ENCODE measurements at places on chromosomes 4 and X.

- no peak for DNase-seq
Measured at GRCh38 chrX:149198980-149199732, 305.9 kb downstream of the IDS start.

- no peak for DNase-seq
Measured at GRCh38 chrX:21479695-21480270, 105.6 kb downstream of the CNKSR2 start.

DNA sequence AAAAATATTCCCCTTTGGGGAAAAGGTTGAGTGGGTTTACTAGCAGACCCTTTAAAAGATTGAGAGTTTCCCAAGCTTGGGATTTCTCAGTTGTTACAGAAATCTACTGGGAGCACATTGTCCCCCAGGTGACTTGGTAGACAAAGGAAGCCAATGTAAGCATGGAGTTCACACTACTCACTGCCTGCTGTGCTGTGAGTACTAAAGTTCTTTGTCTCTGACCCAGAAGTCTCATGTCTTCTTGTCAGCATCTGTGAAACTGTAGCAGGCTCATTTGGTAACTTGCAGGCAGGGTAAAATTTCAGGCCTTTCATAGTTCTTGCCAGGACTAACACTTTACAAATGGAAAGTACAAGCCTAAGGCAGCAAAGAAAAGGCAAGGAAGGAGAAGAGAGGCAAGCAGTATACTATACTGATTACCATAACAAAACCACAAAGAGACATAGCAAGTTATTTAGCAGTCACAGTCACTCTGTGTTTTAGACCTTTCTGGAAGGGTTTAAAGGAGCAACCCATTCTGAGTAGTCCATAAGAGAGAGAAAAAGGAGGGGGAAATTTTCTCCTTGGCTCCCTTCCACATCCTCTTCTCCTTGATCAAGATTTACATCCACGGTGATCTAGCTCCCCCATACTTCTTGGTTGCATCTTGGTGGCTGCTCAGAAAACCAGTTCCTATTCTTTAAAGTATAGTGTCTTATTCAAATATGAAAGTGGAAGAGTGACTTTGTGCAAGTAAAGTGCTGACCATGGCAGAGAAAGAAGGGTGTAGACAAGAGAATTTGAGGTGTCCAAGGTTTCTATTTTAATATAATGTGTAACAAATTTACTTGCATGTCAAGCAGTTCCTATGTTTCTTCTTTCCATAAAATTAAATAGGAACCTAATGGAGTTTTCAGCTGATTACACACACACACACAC is 160.0 kb upstream of the PDE5A start:
- no peak for DNase-seq

GRCh38 chr4:74362347-74362746 is 2.6 kb upstream of the EREG start:
- DNase-seq = no peak

DNA sequence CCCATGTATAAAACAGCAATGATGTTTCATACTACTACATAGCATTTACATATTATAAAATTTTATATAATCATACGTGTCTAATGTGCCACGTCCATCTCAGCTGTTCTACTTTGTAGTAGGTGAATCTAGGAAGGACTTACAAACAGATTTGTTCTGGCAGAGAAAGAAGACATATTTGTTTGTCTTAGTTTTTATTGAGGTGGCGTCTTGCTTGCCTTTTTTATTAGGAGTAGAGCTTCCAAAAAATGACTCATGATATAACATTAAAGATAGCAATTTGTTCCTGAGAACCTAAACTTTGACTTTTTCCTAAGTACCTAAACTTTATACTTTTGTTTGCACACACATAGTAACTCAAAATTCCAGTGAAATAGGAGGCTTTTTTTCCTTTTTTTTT is 64.6 kb downstream of the CLDN22 start:
- DNase-seq = no peak

DNA sequence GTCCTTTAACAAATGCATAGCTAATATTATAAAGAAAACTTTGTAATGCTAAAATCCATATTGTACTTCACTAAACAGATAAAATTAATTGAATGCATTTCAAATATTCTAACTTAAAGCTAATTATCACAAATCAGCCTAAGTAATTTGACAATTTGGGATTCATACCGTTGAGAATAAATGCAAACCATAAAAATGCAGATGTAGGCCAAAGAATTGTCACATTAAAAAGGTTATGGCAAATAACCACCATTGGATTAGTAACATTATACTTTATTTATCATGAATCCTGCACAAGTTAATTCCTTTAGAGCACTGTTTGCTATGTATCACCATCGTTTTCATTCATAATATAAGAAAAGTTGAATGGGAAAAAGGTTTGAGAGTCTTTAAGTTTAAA is 301.0 kb downstream of the LDB2 start:
- no peak for DNase-seq

- DNase-seq = no peak
Measured at GRCh38 chrX:117752745-117753144, 363.9 kb downstream of the KLHL13 start.

DNA sequence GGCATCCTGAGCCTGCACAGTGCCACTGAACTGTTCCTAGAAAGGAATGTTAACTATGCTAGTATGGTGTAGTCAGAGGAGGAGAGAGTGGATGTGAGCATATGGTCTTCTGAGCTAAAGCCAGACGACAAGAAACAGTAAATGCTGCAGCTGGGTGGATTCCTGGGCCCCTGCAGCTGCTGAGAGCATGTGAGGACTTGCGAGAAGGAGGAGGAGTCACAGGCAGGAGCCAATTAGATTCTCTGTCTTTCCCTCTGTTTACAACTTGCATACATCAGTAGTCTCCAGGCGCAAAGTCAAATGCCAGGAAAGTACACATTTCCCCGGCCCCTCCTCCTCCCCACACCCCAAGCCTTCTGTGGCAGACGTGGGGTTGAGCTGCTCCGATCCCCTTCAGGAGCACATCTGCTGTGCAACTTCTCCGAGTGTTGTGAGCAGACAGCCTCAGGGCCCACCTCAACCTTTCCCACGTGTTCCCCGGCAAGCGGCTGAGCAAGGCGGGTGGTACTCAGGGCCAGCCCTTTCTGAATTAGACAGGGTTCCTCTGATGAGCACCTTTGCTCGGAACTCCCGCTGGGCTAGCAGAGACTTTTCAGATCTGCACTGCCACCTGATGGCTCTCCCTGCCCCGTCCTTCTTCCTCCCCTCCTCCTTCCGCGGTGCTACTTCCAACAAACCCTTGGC is 108.7 kb upstream of the ATP6AP2 start:
- no peak for DNase-seq

DNA sequence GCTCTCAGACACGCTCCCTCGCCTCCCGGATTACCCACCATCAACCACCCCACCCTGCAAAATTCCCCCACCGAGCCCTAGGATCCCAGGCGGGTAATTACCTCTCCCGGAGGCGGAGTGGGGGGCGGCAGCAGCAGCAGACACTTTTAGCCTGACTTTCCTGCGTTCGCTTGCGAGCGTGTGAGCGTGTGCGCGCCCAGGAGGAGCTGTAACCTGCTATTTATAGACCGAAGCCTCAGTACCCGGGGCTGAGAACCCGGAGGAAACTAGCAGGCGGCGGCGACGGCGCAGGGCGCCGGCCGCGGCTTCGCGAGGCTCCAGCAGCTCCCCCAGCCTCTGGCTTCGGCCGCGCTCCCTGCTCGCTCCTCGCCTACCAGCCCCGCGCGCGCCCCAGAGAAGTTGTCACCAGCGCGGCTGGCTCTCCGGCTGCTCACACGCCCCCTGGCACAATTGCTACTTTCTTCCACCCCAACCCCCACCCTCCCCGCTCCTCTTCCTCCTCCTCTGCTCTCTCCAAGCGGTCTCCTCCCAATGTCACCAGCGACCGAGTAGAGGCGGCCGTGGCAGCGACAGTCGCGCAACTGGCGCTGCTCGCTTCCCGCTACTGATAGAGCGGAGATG is at the start of gene INPP4B:
Gene INPP4B, minus strand, starts transcription at position 194 of the 621 bp plus-strand sequence.
- DNase-seq = no peak

DNA sequence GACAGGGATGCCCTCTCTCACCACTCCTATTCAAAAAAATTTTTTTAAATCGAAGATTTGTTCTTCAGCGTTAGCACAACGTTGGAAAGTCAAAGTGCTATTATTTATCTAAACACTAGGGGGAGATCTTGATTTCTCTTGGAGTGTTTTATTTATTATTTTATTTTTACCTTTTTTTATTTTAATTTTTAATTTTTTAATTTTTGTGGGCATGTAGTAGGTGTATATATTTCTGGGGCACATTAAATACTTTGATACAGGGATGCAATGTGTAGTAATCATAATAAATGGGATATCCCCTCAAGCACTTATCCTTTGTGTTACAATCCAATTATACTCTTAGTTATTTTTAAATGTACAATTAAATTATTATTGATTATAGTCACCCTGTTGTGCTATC is 37.4 kb upstream of the SLC10A4 start:
- DNase-seq = no peak

DNA sequence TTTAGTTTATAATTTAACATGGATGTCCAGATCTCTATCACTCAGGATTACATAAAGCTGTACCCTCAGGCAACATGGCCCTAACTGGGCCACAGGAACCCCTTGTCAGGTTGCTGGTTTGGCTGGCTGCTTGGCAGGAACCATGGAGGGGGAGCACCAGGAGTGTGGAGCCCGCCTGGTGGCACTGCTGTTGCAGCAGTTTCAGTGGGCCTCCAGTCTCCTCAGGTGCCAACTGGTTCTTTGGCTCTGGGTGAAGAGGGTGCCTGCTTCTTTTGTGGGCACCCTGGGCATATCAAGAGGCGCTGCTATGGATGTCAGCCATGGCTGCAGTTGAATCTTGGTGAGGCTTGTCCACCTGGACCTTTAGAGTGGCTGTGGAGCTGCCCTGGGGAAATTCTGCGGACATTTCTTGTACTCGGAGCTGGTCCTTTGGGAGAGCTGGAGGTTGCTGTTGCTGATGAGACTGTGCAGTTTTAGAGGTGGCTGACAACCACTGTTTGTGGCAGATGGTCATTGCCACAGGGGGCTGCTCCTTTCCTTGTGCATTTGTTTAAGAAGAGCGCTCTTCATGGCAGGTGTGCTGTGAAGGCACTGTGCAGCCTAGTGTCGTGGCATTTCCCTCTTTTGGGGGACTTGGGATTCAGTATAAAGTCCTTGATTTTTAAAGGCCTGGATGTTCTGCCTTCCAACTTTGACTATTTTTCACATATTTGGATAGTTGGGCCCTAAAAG is 10.3 kb upstream of the SMIM14 start:
- no peak for DNase-seq

- DNase-seq = no peak
Measured at GRCh38 chr4:73653695-73654106, 33.5 kb upstream of the RASSF6 start.

GRCh38 chr4:68183417-68183816 is 53.7 kb upstream of the TMPRSS11F start:
- no peak for DNase-seq

GRCh38 chrX:80513625-80514024 is 93.4 kb downstream of the TENT5D start:
- DNase-seq = no peak

DNA sequence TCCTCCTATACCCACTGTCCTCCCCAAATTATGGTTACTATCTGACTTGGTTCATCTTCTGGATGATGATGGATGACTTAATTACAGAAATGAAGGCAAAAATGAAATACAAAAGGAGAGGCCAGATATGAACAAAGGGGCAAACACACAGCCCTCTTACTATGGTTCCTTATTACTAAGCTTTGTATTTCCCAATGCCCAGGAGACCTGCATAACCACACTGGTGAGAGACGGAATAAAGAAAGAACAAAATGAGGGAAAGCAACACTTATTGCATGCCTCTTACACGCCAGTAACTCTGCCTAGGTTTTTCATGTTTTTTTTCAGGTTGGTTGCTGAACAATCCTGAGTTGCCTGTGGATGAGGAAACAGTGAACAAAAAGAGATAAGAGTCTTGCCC is 120.5 kb downstream of the SLC10A7 start:
- no peak for DNase-seq

DNA sequence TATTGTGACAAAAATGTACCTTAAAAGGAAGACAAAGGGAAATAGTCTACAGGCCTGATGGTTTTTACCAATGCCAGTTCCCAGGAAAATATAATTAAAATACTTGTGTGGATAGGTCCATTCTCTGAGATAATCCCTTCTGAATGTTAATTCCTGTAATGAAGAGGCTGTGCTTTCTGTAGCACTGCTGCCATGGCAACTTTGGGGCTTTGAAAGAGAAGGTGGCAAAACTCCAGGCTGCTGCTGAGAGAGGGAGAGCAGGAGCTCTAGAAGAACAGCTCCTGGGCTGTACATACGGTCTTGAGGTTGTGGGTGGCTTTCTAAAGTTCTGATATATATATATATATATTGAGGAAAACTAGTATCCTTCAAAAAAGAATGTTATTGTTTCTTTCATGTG is 125.4 kb downstream of the PDLIM5 start:
- no peak for DNase-seq

DNA sequence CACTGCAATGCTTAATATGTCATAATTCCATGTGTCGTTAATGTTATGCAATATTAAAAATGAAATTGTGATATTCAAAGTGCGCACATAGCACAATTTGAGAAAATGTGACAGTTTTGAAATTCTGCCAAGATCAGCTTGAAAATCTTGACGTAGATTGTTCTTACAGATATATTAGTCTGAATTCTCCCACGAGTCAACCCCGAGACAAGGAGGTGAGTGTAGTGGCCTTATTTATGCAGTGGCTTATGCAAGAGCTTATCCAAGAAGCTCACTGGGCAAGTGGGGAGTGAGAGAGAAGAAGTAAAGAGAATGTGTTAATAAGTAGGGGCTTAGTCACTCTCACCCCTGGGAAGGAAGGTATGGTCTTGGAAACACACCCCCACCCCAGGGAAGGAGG is 286.1 kb upstream of the STS start:
- no peak for DNase-seq

- no peak for DNase-seq
Measured at GRCh38 chrX:13821738-13822137, 4.8 kb upstream of the GPM6B start.

DNA sequence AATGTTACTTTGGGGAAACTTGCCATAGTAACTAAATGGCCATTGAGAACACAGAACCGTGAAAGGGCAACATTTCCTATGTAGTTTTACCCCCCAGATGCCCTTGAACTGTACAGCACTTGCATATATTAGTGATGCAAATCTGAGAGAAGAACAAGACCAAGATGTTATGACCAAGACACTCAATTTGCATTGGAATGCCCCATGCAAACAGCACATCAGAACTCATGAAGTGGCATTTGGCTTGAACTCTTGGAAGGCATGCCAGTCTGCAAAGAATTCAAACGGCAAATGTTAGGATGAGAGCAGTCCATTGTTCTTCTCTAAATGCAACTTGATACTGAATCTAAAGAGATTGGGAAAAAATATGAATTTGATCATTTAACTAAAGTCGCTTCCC is 139.4 kb upstream of the CXorf66 start:
- no peak for DNase-seq

GRCh38 chr4:6425336-6425735 is 47.1 kb downstream of the PPP2R2C start:
- DNase-seq = no peak

- no peak for DNase-seq
Measured at GRCh38 chrX:19678941-19679340, 163.6 kb upstream of the MAP3K15 start.

Measured in D721Med (cell line).